Omental fat pad (tissue), 4 donors: ENCODE measurements at places on chromosomes 2 and 18.

GRCh38 chr18:63067939-63068338 lies 251.6 kb downstream of the BCL2 start:
- no peak for DNase-seq

DNA sequence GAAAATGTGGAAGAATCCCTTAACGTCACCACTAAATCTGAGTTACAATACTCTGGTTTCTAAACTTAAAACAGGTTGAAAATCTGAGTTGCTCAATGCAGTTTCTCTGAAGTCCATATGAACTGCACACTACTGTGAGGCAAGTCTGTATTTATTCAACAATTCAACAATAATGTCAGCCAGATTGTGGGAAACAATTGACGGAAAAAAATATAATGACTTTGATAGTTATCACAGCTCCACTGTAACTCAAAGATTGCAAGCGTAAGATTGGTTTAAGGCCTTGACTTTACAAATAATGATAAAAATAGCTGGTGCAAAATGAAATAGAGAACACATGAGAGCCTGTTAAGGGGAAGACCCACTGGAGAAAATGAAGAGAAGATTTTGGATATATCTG lies 219.4 kb upstream of the CCDC150 start:
- no peak for DNase-seq

DNA sequence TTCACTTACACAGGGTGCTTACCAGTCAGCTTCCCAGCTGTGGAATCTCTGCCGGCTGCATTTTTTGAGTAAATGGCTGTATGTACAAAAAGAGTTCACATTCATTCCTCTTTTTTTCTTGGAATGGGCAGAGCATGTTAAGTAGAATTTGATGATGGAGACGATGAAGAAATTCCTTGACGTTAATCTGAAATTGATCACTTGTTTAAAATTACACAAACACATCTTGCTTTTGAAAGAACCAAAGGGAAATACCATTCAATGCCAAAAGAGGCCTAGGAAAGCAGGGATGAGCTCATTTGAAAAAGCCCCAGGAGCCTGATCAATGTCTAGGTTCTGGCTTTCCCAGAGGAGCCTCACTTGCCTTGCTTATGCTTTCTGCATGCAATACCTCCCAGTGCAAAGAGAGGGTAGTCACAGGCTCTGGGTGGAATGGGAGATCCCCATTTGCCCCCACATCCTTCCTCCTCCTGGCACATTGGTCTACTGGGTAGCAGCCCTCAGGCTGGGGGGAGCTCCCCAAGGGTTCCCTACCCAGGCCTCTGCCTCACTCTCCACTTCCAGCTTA lies 12.3 kb upstream of the SMAD7 start:
- DNase-seq: no peak

GRCh38 chr2:96116424-96116878 lies at the start of gene ADRA2B:
TSS of gene ADRA2B (minus strand) at chr2:96116571. CDS start at chr2:96116149, 422 bp downstream.
- DNase-seq: no peak

DNA sequence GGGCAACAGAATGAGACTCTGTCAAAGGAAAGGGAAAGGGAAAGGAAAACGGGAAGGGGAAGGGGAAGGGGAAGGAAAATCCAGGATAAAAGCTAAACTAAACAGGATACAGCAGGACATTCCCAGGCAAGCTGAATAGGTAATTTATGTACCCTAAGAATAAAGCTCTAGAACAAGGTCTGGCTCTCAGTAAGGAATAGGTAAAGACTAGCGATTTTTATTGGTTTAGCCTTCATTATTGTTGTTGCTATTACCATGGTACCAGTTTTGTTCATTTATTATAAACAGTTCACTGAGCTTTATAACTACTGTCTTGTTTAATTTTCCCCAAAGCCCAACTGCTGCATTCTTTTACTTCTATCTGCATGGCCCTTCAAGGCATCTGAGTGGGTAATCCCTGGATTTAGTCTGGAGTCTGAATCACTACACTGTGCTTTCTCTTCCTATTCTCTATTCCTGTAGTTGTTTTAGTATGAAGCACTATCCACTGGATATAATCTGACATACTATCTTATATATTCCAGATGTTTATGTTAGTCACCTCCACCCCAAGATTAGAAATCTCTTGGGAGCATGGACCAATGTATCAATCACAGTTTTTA lies 127.1 kb upstream of the TANK start:
- DNase-seq: no peak

DNA sequence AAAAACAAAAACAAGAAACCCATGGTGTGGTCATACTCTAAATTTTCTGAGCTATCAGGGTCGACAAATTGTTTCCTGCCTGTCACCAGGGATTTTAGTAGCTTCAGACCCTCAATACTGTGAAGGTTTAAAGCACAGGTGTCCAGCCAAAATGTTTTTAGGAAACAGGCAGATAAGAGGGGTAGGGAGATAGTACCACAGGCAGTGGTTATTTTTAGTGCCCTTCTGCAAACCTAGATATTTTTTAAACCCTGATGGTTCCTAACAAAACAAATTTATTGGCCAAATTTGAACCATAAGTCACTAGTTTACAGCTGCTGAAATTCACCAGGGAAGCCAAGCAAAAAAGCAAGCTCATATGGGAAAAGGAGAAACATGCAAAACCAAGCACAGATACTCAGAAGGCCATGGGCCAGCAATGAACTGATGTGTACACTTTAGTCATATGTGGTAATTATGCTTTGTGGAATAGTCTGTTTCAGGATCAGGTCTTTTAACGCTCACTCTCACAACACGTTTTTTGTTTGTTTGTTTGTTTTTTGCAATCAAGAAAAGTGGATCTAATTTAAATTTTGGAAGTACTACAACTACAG lies 156.8 kb upstream of the STK17B start:
- no peak for DNase-seq

- DNase-seq: no peak
Measured at GRCh38 chr18:8949206-8949605, 153.3 kb upstream of the NDUFV2 start.

GRCh38 chr2:207468488-207468887 lies 61.3 kb upstream of the CREB1 start:
- DNase-seq: no peak

GRCh38 chr2:117481608-117482007 lies 332.9 kb upstream of the DDX18 start:
- no peak for DNase-seq
